Hematopoietic multipotent progenitor cell (in vitro differentiated cells): ENCODE measurements at places on chromosomes 6 and 20. TPM values are rescaled to one million over a fixed set of nuclear protein-coding genes. Genes with fewer than 3 reads are reported as not detected.
A peak's percentile ranks its signal among the peaks of the same experiment; 100 is the strongest.

PKIB gene
- not detected for total RNA-seq

NT5E gene
- total RNA-seq, result under 0.01 TPM

- peak; percentile 60 for DNase-seq
Measured at GRCh38 chr20:10672624-10673127, 1.1 kb downstream of the JAG1 start.

TNF gene
- 0.27 TPM for total RNA-seq

GRCh38 chr6:100806296-100806695 is 74.8 kb downstream of the ASCC3 start:
- DNase-seq, result no peak

- DNase-seq, result no peak
Measured at GRCh38 chr6:90596967-90597539, 10.2 kb upstream of the MAP3K7 start.

DNA sequence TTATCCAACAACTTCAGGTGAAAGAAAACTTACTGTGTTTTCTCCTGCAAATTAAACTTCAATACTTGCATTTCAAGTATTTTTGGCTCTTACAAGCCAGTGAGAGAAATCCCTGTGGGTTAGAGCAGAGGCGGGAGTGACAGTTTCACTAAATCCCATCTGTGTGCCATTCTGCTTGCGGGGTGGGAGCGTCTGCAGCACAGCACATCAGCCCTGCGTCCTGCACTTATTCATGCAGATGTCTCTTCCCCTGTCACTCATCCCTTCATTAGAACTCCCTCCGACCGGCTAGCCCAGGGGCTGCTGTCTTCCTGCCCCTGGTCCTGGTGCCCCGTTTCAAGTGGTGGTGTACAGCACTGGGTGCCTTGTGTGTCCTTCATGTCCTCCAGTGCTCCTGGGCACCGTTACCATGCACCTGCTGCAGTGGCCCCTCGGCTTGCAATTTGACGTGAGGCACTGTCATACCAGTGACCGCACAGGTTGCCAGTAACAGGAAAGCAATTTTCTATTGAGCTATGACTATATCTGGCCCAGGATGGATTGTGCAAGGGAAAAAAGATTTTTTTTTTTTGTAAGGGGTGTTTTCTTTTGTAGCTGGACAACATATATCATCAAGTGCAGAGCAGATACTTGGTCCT is 59.4 kb downstream of the INSM1 start:
- no peak for DNase-seq

TUBB2B gene
- 0.54 TPM for total RNA-seq

GRCh38 chr6:27188061-27188884 is 59.2 kb upstream of the PRSS16 start:
- DNase-seq, result peak; percentile 56

DNA sequence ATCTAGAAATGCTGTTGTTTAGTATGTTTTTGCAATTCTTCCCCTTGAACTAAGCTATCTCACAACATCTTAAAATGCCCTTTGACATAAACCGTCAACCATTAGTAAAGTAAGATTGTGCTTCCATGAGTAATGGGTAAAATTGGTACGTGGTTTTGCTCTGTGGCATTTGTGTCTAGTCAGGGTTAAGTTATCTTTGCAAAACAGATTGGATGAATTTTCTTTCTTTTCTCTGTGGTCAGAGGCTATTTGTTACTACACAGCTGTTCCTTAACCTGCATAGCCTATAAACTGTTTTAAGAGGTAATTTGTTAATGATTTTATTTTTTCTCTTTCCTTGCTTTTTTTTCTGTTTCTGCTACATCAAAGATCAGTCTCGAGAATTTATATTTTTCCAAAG is 75.4 kb downstream of the RPP40 start:
- no peak for DNase-seq

- peak; percentile 12 for DNase-seq
Measured at GRCh38 chr6:6230286-6230685, 90.2 kb downstream of the F13A1 start.

GRCh38 chr6:31546958-31547726 is at the start of gene NFKBIL1:
TSS of gene NFKBIL1 (plus strand) at chr6:31547608. CDS start at chr6:31547695, 87 bp downstream.
- DNase-seq, result peak; percentile 78

- no peak for DNase-seq
Measured at GRCh38 chr6:88480816-88481215, 314.7 kb upstream of the CNR1 start.

DNA sequence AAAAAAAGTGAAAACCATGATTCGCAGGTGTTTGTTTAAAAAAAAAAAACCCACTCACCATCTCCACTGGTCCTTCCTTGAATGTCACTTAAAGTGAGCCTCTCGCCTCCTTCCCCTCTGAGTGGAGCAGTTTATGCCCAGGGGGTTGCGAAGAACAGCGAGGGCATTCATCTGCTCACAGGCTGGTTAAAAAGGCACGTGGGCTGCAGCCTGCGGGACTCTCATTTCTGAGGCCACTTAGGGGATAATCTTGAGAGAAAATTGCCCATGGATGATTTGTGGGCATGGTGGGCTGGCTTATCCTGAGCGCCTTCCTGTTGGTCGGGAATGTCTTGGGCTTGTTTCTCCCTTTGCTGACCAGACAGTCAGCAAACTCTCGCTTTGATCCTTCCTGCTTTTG is 18.9 kb downstream of the BCAS4 start:
- no peak for DNase-seq

DNA sequence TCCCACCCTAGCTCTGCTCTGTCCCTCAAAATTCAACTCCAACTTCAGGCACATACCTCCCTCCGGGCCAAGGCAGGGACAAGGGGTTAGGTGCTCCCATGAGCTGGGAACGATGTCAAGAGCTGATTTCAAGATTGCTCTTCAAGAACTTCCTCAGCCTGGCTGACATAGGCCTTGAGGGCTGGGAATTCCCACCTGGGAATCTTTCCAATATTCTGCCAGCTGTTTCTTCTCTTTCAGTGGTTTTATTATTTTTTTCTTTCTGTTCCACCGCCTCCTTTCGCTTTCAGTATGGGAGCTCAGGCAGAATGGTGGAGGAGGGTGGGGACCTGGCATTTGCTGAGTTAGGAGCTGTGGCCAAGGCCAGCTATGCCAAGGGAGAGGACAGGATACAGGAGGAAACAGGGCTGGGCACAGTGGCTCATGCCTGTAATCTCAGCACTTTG is 33.7 kb downstream of the SRSF3 start:
- no peak for DNase-seq

DNA sequence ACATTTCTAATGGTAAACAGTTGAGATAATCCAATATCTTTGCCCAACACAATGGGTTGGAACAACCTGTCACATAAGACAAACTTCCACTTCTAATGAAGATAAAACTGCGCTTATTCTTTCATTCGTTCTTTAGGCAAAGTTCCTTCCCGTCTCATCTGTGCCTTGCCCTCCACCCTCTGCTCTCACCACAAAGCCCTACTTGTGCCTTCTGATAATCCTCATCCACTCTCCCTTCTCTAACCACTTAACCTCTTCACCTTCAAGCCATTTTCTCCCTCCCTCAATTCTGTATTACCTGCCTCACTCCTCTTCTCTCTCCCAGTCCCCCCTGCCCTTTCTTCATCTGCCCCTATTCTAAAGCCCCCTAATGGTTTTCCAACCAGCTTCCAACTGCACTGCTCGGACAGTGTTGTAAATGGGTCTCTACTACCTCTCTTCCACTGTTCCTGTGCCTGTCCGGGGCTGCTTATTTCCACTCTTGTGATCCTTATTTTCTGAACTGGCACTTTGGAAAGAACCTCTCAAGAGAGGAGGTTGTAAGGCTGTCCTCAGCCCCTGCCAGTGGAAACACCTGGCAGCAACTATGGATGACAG is 62.9 kb upstream of the MYB start:
- no peak for DNase-seq

- DNase-seq, result no peak
Measured at GRCh38 chr6:154092326-154092962, 53.4 kb downstream of the OPRM1 start.

DNA sequence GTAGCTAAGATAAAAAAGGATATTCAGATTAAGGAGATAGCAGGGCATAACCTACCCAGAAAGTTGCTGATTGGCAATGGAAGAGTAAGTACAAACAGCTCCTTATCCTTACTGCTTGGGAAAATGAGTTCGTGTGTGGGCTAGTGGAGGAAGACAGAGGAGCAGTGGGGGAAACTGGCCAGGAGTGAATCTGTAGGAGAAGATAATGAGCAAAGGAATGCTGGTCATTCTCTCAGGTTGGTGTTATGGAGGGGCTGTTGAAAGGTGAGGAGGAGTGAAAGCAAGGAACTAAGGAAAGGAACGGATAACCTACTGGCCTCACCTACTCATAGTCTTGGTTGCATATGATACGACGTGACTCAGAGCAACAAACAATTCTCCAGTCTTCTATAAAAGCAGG is 7.3 kb upstream of the GJB7 start:
- DNase-seq, result no peak

TRDN gene
- not detected for total RNA-seq

- no peak for DNase-seq
Measured at GRCh38 chr20:58479726-58480440, 35.3 kb downstream of the APCDD1L start.

- DNase-seq, result peak; percentile 90
Measured at GRCh38 chr20:36098364-36098763, 56.2 kb upstream of the EPB41L1 start.

ZNF343 gene
- 4.8 TPM for total RNA-seq

- DNase-seq, result no peak
Measured at GRCh38 chr6:31402324-31403282, 792 bp upstream of the MICA start.

DNA sequence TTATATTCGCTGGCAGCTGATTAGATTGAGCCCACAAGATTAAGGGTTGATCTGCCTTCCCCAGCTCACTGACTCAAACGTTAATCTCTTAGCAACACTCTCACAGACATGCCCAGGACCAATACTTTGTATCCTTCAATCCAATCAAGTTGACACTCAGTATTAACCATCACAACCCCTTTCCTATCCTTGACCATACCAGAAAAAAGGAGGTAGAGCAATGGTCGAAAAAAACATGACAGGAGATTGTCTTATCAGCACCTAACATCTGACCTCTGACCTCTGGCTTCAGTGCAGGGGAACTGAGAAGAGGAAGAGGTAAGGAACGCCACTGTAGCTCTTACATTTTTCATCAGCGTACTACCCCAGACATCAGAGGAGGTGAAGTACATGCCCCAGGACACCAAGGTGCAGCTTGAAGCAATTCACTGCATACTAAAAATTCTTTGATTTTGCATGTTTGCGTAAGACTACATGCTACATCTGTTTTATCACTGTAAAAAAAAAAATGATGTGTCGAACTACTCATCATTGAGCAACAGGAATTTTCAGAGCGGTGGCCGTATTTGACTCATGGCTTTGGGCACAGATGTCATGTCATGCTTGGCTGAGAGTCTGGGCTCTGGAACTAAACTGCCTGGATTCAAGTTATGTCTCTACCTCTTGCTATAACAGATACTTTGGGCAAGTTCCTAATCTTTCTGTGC is 188.0 kb upstream of the TAB2 start:
- no peak for DNase-seq

DNA sequence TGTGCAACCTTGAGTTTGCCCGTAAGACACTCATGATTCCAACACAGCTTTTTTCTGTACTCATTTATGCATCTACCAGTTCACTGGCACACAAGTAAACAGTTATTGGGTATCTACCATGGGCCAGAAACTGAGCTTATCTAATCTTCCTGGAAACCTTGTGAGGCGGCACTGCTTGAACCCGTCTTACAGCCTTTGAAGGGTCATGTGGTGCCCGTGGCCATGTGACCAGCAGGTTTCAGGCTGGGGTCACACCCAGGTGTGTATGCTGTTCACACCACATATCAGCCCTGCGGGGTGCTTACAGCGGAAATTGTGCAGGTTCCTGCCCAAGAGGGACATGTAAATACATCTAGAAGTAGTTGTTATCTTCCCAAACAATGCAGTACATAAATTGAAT is 6.1 kb downstream of the THBD start:
- DNase-seq, result no peak

GRCh38 chr6:157596886-157597285 is 215.9 kb downstream of the ZDHHC14 start:
- no peak for DNase-seq
